GM12878 (cell line): ENCODE measurements at places on chromosomes 11 and 22.

DNA sequence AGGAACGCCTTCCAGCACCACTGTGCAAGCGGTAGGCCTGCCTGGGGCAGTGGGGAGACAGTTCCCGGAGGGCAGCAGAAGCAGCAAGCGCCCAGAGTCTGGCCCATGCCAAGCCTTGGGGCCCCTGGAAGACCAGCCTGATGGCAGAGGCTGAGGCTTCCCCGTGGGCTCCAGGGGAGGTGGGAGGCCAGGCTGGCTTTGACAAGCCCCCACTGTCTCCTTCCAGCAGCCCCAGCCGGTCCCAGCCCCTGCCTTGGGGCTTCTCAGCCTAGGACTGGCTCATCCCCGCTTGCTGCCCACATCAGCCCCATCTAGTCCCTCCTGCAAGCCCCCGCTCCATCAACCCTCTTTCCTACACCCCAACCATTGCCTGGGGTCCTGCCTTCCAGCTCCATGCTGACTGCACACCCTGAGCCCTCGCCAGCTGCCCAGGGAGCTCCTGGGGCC is 46.7 kb downstream of the IGF2 start:
- no peaks in the 10 kb centered on the region for H3K4me1 ChIP-seq
- no peak for DNase-seq
- H3K27ac ChIP-seq = no peak overlapping the region
- no peak overlapping the region for H3K4me3 ChIP-seq

GRCh38 chr11:133832096-133832990 is 13.0 kb downstream of the SPATA19 start:
- no peak overlapping the region for H3K4me3 ChIP-seq
- no peaks in the 10 kb centered on the region for H3K4me1 ChIP-seq
- no peaks in the 10 kb centered on the region for H3K36me3 ChIP-seq
- H3K27ac ChIP-seq = no peak overlapping the region
- H3K27me3 ChIP-seq = no peaks in the 10 kb centered on the region

DNA sequence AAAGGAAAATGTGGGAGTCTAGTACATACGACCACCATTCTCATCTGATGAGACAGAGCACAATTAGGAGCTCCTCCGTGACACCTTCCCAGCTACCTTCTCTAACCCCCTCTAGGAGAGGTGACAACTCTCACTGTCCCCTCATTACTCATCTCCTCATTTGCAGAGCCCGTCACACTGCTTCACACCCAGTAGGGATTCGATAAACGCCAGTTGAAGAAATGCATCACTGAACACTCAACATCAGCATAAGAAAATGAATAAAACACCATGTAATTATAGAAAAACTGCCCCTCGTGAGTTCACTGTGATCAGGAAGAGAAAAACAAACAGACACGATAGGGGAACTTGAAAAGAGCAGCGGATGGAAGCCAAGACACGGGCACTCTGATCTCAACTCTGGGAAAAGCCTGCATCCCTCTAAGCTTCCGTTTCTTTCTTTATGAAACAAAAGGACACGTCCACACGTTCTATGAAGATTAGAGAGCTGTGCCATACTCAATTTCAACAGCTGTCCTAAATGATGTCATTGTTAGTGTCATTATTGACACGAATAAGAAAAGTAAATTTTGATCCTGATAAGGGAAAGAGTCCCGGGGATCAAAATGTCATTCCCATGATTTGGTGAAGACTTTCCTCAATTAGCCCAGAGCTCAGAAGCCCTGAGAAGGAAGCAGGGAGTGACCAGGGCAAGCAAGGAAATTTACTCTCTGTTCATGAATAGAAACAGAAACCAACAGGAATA is 356.9 kb downstream of the LARGE1 start:
- H3K4me3 ChIP-seq = no peak overlapping the region
- H3K27me3 ChIP-seq = no peaks in the 10 kb centered on the region

- no peak overlapping the region for H3K4me3 ChIP-seq
- H3K36me3 ChIP-seq = no peaks in the 10 kb centered on the region
- no peak for DNase-seq
- no peak overlapping the region for H3K27ac ChIP-seq
- H3K27me3 ChIP-seq = no peaks in the 10 kb centered on the region
These were observed 2.3 kb upstream of the TMEM45B start for GRCh38 chr11:129813231-129813791.

DNA sequence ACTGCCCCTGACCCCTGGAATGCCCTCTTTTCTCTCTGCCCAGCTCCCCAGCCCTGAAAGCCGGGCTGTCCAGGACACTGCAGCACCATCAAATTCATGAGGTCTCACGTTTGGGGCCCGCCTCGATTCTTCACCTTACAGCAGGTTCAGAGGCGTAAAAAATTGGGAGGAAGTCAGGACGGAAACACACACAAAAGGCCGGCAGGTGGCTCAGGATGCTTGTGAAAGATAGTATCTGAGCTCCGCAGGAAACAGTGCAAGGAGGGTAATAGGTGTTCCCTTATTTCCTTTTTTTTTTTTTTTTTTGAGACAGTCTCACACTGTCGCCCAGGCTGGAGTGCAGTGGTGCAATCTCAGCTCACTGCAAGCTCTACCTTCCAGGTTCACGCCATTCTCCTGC is 4.1 kb downstream of the RFPL2 start:
- H3K4me1 ChIP-seq = no peaks in the 10 kb centered on the region
- no peaks in the 10 kb centered on the region for H3K27me3 ChIP-seq
- no peak for DNase-seq
- no peaks in the 10 kb centered on the region for H3K36me3 ChIP-seq
- H3K27ac ChIP-seq = no peak overlapping the region

- H3K4me1 ChIP-seq = no peaks in the 10 kb centered on the region
- no peak overlapping the region for H3K27ac ChIP-seq
- no peak for DNase-seq
- H3K27me3 ChIP-seq = 0 out of 2 replicates have a peak, but pooled peaks cover 2% of the 10 kb centered on the region
- H3K36me3 ChIP-seq = no peaks in the 10 kb centered on the region
These were observed 19.1 kb downstream of the ABCC8 start for GRCh38 chr11:17457396-17458173.

GRCh38 chr11:70313945-70314344 is 43.5 kb downstream of the PPFIA1 start:
- no peaks in the 10 kb centered on the region for H3K27me3 ChIP-seq
- no peaks in the 10 kb centered on the region; the same call in none of the 2 replicates for H3K36me3 ChIP-seq
- H3K4me1 ChIP-seq = peaks cover 8% of the 10 kb centered on the region
- H3K4me3 ChIP-seq = no peak overlapping the region

DNA sequence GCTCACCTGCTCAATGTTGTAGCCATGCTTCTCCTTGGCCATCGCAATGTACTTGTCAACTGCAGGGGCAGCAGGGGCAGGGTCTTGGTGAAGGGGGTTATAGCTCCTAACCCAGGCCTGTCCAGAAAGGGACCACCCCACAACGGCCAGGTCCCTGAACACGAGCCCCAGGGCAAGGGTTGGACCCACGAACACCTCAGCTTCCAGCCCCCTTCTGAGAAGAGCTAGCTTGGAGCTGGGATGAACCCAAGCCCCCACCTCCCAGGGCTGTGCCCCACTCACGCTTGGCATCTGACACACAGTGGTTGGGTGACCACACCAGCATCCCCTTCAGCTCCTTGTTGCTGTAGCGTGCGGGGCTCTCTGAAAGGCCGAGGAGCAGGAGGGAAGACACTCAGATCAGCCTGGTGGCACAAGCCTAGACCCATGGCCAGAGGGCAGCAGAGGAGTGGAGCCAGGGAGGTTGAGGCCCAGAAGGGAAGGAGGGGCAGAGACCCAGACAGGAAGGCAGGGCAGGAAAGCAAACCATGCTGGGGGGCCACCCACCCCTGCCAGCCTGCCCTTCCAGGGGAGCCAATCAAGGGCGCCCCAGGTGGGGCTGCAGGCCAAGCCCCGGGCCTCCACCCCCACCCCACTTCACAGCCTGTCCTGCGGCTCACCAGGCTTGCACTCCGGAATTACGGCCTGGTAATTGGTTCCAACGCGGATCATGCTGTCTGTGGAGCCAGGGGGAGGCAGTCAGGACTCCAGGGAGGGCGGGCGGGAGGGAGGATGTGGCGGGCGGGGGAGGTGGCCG is 1.9 kb downstream of the RCOR2 start:
- H3K4me3 ChIP-seq = no peak overlapping the region
- no peaks in the 10 kb centered on the region; the same call in none of the 2 replicates for H3K27me3 ChIP-seq
- H3K4me1 ChIP-seq = peaks cover 10% of the 10 kb centered on the region
- no peak for DNase-seq
- H3K36me3 ChIP-seq = no peaks in the 10 kb centered on the region; the same call in 1 of the 2 replicates
- no peak overlapping the region for H3K27ac ChIP-seq

DNA sequence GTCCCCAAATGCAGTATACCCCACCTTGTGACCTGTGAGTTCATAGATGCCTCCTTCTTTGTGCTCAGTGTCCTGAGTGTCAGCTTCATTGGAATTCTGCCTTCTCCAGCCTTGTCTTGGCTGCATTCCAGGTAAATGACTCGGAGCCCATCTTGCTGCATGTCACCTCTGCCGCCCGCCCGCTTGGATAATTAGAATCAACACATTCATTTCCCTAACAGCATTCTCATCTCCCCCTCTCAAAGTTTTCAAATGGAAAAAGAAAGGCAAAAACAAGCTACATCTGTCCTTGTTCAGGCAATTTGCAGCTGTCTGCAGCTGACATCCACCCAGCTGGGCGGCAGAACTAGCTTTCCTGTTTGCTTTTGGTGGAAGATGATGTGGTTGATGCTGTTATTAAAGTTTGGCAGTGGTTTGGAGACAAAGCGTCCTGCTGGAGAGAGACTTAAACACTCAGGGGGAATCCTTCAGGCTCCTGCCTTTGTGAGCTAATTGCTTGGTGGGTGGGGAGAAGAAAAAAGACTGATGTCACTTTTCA is 198.8 kb upstream of the SEZ6L start:
- no peaks in the 10 kb centered on the region for H3K27me3 ChIP-seq
- no peak overlapping the region for H3K27ac ChIP-seq
- no peak for DNase-seq
- H3K4me1 ChIP-seq = peaks cover 14% of the 10 kb centered on the region
- H3K4me3 ChIP-seq = no peak overlapping the region

DNA sequence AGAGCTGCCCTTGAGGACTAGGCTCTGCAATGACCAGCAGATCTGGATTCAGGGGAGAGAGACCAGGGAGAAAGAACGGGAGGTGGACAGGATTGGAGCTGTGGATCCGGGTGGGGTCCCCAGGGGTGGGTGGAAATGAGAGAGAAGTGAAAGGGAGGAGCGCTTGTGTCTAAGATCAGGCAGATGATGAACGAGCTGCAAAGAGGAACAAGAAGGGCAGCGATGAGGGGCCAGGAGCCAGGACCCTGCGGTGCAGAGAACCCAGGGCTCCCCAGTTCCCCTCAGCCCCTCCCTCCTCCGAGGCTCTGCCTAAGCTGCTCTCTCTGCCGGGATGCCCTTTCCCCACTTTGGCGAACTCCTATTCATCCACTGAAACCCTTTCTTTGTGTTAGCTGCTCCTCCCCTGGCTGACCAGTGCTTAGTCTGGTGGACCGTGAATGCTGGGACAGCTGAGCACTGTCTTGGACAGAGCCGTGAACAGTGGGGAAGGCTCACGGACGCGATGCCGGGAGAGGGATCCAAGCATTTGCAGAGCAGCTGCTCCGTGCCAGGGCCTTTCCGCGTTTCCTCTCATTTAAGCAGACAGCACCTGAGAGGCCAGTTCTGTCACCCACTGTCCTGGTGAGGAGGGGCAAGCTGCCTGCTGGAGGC is 35.9 kb downstream of the SHISAL1 start:
- H3K36me3 ChIP-seq = no peaks in the 10 kb centered on the region
- H3K27me3 ChIP-seq = peaks cover 1% of the 10 kb centered on the region
- no peak overlapping the region for H3K27ac ChIP-seq
- H3K4me1 ChIP-seq = no peaks in the 10 kb centered on the region
- no peak for DNase-seq

DNA sequence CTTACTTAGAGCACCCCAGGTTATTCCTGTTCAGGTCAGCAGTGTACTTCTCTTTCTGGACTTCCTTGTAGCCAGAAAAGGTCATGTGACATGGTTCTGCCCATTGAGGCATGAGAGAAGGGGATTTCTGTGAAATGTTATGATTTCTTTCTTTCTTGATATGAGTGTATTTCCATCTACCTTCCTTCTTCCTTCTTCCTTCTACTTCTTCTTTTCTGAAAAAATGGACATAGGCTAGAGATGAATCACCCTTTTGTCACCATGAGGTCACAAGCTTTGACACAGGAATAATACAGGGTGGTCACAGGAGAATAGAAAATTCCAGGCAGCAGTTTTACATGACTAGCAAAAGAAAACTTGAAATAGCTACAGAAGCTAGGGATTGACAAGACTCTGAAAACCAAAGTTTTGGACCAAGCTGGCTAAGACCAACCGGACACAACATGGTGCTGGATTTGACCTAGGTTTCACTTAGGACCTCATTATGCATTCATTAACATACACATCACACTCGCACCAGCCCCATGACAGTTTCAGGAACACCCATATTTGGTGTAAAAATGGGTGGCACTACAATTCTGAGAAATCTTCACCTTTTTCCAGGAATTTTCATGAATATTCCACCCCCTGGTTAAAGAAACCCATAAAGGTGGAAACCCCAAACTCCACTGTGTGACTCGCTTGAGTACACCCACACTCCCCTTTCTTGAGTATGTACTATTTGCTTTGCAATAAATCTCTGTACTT is 21.2 kb upstream of the MAP6 start:
- peak; percentile 79 for DNase-seq
- H3K27me3 ChIP-seq = no peaks in the 10 kb centered on the region
- no peak overlapping the region for H3K4me3 ChIP-seq
- H3K4me1 ChIP-seq = peaks cover 17% of the 10 kb centered on the region

- H3K36me3 ChIP-seq = peaks cover 21% of the 10 kb centered on the region
- peak overlapping the region; percentile 89 for H3K4me3 ChIP-seq
- H3K4me1 ChIP-seq = peaks cover 35% of the 10 kb centered on the region
- H3K27ac ChIP-seq = peak overlapping the region; percentile 37
These were observed 2.2 kb downstream of the BRD1 start for GRCh38 chr22:49825436-49825835.

GRCh38 chr22:20243176-20243536 is 25.0 kb downstream of the RTN4R start:
- H3K4me1 ChIP-seq = peaks cover 55% of the 10 kb centered on the region
- no peak overlapping the region for H3K27ac ChIP-seq
- DNase-seq = no peak
- H3K36me3 ChIP-seq = no peaks in the 10 kb centered on the region
- H3K4me3 ChIP-seq = no peak overlapping the region

- no peaks in the 10 kb centered on the region for H3K27me3 ChIP-seq
- no peaks in the 10 kb centered on the region for H3K4me1 ChIP-seq
- no peak overlapping the region for H3K27ac ChIP-seq
- no peak overlapping the region for H3K4me3 ChIP-seq
These were observed 33.6 kb downstream of the PPME1 start for GRCh38 chr11:74204701-74205100.
